ENCODE measurements at places on chromosomes 13 and 19. TPM values are rescaled to one million over a fixed set of nuclear protein-coding genes. Genes with fewer than 3 reads are reported as not detected.

GRCh38 chr13:108924541-108924940 lies 295.1 kb downstream of the MYO16 start:
- no peak for DNase-seq

DNA sequence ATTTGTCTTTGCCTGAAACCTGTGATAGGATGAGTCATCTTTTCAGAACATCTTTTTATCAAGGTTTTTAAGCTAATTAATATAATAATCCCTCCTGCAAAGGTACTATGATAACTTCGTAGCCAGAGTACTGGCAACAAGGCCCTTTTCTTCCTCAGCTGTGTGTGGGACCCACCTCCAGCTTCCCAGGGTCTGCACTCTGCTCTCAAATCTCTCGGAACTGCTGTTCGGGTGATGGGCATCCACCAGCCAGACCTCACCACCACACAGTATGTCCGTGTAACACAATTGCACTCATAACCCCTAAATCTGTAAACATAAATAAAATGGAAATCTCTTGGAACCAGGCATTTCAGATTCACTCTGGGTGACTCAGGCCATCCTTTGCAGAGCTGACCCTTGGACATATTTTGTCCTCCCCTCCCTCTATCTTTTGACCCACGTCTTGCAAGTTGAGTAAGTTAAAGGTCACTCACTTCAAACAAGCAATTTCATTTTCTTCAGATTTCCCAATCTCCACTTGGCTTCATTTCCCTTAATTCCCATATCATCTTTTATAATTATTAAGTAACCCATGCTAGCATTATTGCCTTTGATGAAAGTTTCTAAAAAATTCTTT lies 29.5 kb downstream of the COL4A1 start:
- DNase-seq = no peak

DNA sequence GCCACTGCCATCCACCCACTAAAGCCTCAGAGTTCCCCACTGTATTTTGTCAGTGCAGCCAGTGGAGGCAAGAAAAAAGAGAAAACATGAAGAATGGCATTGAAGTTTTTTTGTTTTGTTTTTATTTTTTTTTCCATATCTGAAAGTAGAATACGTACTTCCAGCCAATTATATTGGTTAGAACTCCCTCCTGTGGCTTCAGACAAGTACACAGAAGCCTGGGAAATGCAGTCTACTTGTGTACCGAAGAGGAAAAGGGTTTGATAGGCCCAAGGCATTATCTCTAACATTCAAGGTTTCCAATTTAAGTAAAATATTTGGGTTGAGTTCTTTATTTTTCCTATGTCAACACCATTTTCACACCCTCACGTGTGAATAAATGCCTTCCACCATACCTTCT lies 696.2 kb upstream of the GPC6 start:
- DNase-seq = no peak

Gene FIZ1
- 8.1 TPM for polyA plus RNA-seq

Gene TNFSF13B
- 0.13 TPM for polyA plus RNA-seq

- DNase-seq = peak; percentile 54
These were observed 1.6 kb downstream of the P2RY11 start for GRCh38 chr19:10112895-10113591.

DNA sequence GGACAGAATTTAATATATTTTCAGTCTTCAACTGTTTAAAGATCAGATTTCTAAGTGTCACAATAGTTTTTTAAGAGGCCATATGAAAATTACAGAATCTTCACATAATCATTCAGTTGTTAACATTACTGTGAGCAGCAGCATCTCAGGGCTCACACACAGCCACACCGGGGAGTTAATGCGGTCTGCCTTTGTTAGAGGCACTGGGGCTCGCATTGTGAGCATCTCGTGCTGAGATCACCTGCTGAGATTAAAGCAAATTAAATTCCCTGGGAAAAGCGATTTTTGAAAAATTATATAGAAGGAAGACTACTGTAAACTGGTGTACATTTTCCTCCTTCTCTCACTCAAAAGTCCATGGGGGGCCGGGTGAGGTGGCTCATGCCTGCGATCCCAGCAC lies 16.6 kb downstream of the GPR12 start:
- no peak for DNase-seq

Gene SLITRK6
- polyA plus RNA-seq = 1.7 TPM

Gene FLT1
- polyA plus RNA-seq = not detected

- peak; percentile 8 for DNase-seq
These were observed 12.0 kb upstream of the GAS6 start for GRCh38 chr13:113875837-113876281.

GRCh38 chr19:5823579-5824281 lies 15.8 kb downstream of the FUT6 start:
- no peak for DNase-seq

Gene ODAD3
- 0.31 TPM for polyA plus RNA-seq

Gene KLK7
- 6.4 TPM for polyA plus RNA-seq

Gene RASIP1
- 16.0 TPM for polyA plus RNA-seq

GRCh38 chr19:56088497-56089215 lies 32.4 kb downstream of the ZNF787 start:
- no peak for DNase-seq

DNA sequence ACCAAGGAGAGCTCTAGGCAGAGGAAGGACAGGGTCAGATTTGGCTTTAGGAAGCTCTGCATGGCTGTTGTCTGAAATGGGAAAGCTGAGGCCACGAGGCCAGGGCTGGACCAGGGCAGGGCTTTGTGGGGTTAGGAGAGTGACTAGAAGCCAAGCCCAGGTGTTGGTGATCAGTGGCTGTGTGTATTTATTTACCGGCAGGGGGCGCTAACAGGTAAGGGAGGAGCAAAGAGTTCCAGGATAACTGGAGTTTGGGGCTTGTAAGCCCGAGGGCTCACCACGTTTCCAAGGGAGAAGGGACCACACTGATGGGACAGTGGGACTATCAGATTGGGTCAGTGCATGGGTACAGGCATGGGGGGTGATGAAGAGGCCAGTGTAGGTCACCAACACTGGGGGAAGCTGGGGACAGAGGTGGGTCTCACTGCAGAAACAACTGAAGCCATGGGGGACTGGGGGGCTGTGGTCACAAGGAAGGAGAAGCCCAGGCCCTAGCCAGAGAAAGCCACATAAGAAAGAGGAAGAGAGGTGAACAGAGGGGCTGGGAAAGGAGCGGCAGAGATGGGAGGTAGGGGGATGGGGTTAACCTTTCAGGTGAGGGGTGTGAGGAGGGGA lies 3.9 kb downstream of the TMEM147 start:
- DNase-seq = peak; percentile 24

Gene FUT1
- polyA plus RNA-seq = 4.0 TPM

- no peak for DNase-seq
These were observed 799 bp upstream of the C1QTNF9B start for GRCh38 chr13:23898101-23898500.

- DNase-seq = no peak
These were observed 4.2 kb downstream of the TUBGCP3 start for GRCh38 chr13:112583592-112584277.

DNA sequence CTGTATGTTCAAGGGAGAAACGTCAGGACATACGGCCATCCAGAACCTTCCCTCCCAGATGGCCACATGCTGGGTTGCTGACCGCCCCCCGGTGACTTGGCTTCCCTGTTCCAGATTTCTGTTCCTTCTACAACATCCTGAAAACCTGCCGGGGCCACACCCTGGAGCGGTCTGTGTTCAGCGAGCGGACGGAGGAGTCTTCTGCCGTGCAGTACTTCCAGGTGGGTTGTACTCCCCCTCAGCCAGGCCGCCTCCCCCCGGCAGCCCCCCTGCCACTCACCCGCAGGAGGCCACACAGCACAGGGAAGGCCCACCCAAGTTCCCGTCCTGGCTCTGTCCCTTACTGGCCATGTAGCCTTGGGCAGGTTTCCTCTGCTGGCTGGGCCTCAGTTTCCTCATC lies 20.5 kb downstream of the YIPF2 start:
- no peak for DNase-seq

- DNase-seq = peak; percentile 67
These were observed 761.5 kb downstream of the EFNB2 start for GRCh38 chr13:105773863-105774538.
